ENCODE measurements at places on chromosomes 16 and 17.

- peaks cover 33% of the 10 kb centered on the region for H3K27me3 ChIP-seq
- no peak overlapping the region for H3K27ac ChIP-seq
- peak; percentile 61 for DNase-seq
- H3K4me1 ChIP-seq = peaks cover 7% of the 10 kb centered on the region
- H3K36me3 ChIP-seq = no peaks in the 10 kb centered on the region
- H3K4me3 ChIP-seq = no peak overlapping the region
These were observed 29.3 kb downstream of the TLE7 start for GRCh38 chr16:71412270-71413160.

- no peaks in the 10 kb centered on the region for H3K27me3 ChIP-seq
- H3K27ac ChIP-seq = no peak overlapping the region
- H3K4me3 ChIP-seq = no peak overlapping the region
- H3K4me1 ChIP-seq = no peaks in the 10 kb centered on the region
- no peak for DNase-seq
- no peaks in the 10 kb centered on the region for H3K36me3 ChIP-seq
These were observed 71.3 kb downstream of the TMC6 start for GRCh38 chr17:78057113-78057740.

GRCh38 chr16:2783581-2784357 is 3.6 kb downstream of the PRSS33 start:
- DNase-seq = no peak
- peaks cover 7% of the 10 kb centered on the region for H3K4me1 ChIP-seq
- peaks cover 17% of the 10 kb centered on the region for H3K27me3 ChIP-seq

GRCh38 chr17:63515426-63515825 is 7.7 kb upstream of the KCNH6 start:
- no peak overlapping the region for H3K27ac ChIP-seq
- H3K4me1 ChIP-seq = no peaks in the 10 kb centered on the region
- H3K27me3 ChIP-seq = peaks cover 4% of the 10 kb centered on the region
- H3K36me3 ChIP-seq = no peaks in the 10 kb centered on the region
- H3K4me3 ChIP-seq = no peak overlapping the region

GRCh38 chr17:6489016-6489550 is 44.8 kb downstream of the PIMREG start:
- H3K4me1 ChIP-seq = no peaks in the 10 kb centered on the region
- no peaks in the 10 kb centered on the region for H3K27me3 ChIP-seq
- no peak overlapping the region for H3K27ac ChIP-seq
- H3K36me3 ChIP-seq = no peaks in the 10 kb centered on the region
- DNase-seq = no peak

DNA sequence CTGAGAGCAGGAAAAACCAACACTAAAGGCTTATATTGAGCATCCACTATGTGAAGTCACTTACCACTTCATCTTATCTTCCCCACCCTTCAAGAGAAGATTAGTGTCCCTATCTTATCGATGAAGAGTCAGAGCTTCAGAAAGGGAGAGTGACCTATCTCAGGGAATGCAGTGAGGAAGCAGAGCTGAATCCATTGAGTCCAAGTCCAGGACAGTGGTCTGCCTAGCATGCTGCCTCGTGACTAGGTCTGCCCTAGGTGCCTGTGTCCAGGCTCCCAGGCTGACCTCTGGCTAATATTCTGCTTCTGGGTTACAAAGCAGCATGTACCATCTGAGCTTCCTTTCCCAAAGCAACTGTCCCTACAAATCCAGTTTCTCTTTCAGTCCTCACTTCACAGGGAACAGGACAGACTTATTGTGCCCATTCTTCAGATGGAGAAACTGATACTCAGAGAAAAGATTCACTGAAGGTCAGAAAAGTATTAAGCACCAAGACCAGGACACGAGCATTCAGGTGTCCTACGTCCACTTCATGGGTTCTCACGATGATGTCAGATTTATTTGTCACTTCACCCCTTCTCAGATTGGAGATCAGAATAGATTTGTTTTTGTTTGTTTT is 13.3 kb upstream of the FZD2 start:
- H3K4me1 ChIP-seq = peaks cover 3% of the 10 kb centered on the region
- peaks cover 21% of the 10 kb centered on the region for H3K27me3 ChIP-seq
- H3K4me3 ChIP-seq = no peak overlapping the region
- H3K27ac ChIP-seq = no peak overlapping the region
- no peaks in the 10 kb centered on the region for H3K36me3 ChIP-seq

GRCh38 chr16:73364413-73364812 is 316.5 kb upstream of the ZFHX3 start:
- no peaks in the 10 kb centered on the region for H3K36me3 ChIP-seq
- no peak overlapping the region for H3K27ac ChIP-seq
- H3K4me3 ChIP-seq = no peak overlapping the region

GRCh38 chr17:81489012-81489997 is 23.3 kb downstream of the ACTG1 start:
- H3K27me3 ChIP-seq = peaks cover 14% of the 10 kb centered on the region
- DNase-seq = no peak
- no peaks in the 10 kb centered on the region for H3K36me3 ChIP-seq
- peak overlapping the region; percentile 35 for H3K27ac ChIP-seq
- H3K4me1 ChIP-seq = peaks cover 8% of the 10 kb centered on the region

- H3K36me3 ChIP-seq = no peaks in the 10 kb centered on the region
- no peak for DNase-seq
- H3K27me3 ChIP-seq = peaks cover 1% of the 10 kb centered on the region
- H3K27ac ChIP-seq = no peak overlapping the region
- H3K4me1 ChIP-seq = peaks cover 18% of the 10 kb centered on the region
These were observed 21.8 kb downstream of the ACSM1 start for GRCh38 chr16:20675488-20676267.

DNA sequence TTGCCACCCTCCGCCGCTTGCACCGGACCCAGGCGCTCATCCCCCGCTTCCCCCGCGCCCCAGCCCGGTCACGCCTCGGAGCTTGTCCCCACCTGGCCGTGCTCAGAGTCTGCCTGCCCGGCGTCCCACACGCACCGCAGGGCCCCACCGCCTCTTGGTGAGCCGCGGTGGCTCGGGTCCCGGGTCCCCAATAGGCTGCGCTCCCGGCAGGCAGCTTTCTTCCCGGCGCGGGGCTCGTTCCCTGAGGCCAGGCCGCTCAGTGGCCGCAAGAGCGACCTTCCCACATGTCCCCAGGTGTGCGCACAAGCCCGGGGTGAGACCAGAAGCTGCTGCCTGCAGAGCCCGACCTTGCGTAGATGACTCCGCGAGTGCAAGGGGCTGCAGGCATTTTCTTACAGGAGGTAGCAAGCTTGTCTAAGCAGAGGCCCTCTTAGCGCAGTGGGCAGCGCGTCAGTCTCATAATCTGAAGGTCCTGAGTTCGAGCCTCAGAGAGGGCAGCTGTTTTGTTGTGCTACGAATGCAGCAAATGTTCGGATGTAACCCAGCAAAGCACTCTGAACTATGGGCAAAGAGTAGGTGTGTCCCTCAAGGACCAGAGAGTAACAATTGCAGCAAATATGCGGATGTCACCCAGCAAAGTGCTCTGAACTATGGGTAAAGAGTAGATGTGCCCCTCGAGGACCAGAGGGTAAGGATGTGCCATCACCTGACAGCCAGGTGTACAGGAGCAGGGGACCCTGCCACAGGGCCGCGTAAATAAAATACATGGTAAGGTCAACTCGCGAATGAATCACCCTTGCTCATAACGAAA is 15.6 kb downstream of the TLE7 start:
- no peak overlapping the region for H3K4me3 ChIP-seq

GRCh38 chr17:1460233-1460632 is 4.2 kb upstream of the CRK start:
- no peak for DNase-seq
- peaks cover 39% of the 10 kb centered on the region for H3K4me1 ChIP-seq
- H3K27me3 ChIP-seq = peaks cover 30% of the 10 kb centered on the region
- no peak overlapping the region for H3K4me3 ChIP-seq

DNA sequence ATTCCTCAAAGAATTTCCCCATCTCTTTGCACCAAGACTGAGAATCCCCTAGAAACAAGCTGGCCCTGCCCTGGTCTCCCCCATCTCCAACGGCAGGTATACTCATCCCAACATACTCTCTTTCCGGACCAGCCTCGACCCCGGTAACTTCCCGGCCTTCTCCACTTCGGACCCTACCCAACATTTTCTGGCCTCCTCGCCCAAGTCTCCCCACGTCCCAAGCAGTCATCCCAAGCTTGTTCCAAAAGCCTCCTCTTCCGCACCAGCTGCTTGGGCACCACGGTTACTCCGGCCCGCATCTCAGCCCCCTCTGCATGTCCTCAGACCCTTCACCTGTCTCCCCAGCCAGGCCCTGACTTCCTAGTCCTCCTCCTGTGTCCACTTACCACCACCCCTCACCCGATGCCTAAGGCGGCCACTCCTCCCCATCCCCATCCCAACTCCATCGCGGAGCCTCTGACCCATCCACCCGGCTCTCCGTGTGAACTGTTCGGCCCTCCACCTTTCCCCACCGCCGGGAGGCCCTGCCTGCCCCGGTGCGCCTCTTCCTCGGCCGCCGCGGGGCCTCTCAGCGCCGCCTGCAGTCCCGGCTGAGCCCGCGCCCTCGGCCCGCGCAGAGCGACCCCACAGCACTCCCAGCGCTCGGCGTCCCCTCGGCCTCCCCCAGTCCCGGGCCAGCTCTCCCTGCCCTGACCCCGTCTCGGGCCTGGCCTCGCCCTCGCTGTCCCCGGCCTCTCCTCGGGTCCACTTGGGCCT is 994 bp downstream of the PITPNA start:
- H3K36me3 ChIP-seq = peaks cover 4% of the 10 kb centered on the region
- peaks cover 41% of the 10 kb centered on the region for H3K4me1 ChIP-seq
- H3K27me3 ChIP-seq = peaks cover 5% of the 10 kb centered on the region
- H3K4me3 ChIP-seq = peak overlapping the region; percentile 78

- H3K27me3 ChIP-seq = no peaks in the 10 kb centered on the region
- H3K4me1 ChIP-seq = no peaks in the 10 kb centered on the region
- H3K27ac ChIP-seq = no peak overlapping the region
- DNase-seq = no peak
These were observed 8.8 kb upstream of the MPRIP start for GRCh38 chr17:17033466-17033865.

All from activated CD4-positive, alpha-beta memory T cell treated with anti-CD3 and anti-CD28 coated beads, Interleukin-2, amount 10 ng/mL, durations not matched to agents 7 days and 5 days (primary cell).